ENCODE measurements at places on chromosomes 2 and 18.

GRCh38 chr2:8761529-8762164 is 75.8 kb downstream of the KIDINS220 start:
- H3K4me1 ChIP-seq, result no peaks in the 10 kb centered on the region
- no peaks in the 10 kb centered on the region for H3K27me3 ChIP-seq
- no peak overlapping the region for H3K4me3 ChIP-seq
- no peak for DNase-seq

DNA sequence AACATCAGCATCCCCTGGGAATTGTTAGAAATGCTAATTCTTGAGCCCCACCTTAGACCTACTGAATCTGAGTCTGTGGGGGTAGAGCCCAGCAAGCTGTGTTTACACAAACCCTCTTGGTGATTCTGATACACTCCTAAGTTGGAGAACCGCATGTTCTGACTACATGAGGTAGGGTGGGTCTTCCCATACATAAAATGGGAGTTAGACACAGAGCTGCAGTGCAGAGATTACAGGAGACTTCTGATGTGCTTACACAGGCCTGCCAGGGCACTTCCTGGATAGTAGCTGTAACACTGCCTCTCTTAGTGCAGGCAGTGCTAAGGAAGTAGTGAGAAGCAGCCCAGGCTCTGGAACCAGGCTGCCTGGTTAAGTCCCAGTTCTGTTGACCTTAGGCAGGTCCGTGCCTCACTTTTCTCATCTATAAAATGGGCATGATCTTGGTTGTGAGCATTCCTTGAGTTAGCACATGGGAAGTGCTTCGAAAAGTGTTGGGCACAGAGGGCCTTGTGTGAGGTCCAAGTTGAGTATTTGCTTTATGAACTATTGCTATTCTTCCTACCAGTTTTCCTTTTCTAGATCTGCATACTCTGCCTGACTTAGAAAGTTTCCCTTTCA is 67.3 kb downstream of the GLI2 start:
- H3K27me3 ChIP-seq, result no peaks in the 10 kb centered on the region
- peaks cover 23% of the 10 kb centered on the region for H3K4me1 ChIP-seq
- peaks cover 2% of the 10 kb centered on the region for H3K36me3 ChIP-seq
- H3K4me3 ChIP-seq, result no peak overlapping the region

DNA sequence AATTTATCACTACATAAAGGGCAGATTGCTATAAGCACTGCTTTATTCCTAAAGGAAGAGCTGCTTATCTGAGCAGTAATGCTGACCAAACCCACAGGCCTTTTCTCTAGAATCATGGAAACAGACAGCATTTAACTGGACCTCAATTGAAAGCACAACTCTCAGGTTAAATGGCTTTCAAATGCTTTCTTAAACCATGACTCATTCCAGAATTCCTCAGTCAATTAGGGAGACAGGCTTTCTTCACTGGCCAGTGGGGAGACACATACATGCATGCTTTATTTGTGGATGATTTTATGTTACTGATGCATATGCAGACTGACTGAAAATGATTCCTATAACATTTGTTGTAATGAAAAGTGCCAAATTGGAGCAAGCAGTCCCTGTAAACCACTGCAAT is 114.6 kb downstream of the ACVR1 start:
- H3K4me1 ChIP-seq, result peaks cover 3% of the 10 kb centered on the region
- no peak overlapping the region for H3K27ac ChIP-seq
- no peaks in the 10 kb centered on the region for H3K27me3 ChIP-seq
- no peak overlapping the region for H3K4me3 ChIP-seq
- DNase-seq, result no peak

DNA sequence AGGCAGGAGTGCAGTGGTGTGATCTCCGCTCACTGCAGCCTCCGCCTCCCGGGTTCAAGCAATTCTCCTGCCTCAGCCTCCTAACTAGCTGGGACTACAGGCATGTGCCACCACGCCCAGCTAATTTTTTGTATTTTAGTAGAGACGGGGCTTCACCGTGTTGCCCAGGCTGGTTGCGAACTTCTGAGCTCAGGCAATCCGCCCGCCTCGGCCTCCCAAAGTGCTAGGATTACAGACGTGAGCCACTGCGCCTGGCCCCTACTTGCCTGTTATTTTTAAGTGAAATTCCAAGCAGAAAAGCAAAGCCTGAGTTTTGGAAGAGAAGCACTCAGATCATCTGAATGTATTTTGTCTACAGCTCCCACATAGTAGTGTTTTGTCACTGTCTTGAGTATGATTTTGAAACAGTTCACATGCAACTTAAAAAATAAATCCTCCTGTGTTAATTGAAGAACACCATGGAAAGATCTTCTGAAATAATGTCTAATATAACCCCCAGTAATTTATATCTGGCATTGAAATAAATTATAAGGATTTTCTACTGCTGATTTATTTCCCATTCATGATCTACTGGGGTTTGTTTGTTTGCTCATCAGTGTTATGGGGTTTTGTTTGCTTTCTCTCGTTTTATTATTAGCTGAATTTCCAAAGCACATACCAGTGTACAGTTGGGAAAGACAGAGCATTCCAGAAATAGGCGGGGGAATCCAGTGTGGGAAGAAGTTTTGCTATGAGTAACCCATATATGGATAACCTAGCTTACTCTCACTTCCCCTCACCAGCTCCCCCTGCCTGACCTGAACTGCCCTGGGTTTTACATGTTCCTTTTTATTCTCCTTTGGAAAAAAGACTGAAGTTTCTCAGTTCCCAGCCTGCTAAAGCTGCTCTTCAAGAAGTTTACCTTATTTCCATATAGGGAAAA is 80.1 kb upstream of the MAP3K20 start:
- no peak overlapping the region for H3K4me3 ChIP-seq
- no peaks in the 10 kb centered on the region for H3K27me3 ChIP-seq
- DNase-seq, result no peak
- no peaks in the 10 kb centered on the region for H3K4me1 ChIP-seq
- no peaks in the 10 kb centered on the region for H3K36me3 ChIP-seq
- no peak overlapping the region for H3K27ac ChIP-seq

GRCh38 chr18:66560094-66560493 is 43.8 kb downstream of the CDH19 start:
- no peaks in the 10 kb centered on the region for H3K36me3 ChIP-seq
- no peak overlapping the region for H3K27ac ChIP-seq
- no peaks in the 10 kb centered on the region for H3K27me3 ChIP-seq
- H3K4me3 ChIP-seq, result no peak overlapping the region
- no peak for DNase-seq

DNA sequence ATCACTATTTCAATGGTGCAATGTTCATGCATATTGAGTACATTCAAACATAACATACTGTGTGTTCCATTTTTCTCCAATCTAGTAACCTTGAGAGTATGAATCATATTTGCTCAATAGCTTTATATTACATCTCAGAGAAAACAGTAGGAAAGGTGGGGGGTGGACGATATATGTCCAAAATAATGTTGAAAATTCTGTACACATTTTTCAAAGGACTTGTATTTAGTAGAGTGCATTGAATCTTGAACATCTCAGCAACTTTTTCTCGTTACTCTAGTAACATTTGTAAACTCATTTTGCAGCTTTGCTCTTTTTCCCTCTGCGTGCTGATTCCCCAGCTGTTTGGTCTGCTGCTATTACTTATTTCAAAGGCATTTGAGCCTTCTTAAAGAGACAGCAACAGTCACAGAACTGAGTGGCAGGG is 1487.0 kb downstream of the LRP1B start:
- DNase-seq, result no peak
- H3K27ac ChIP-seq, result no peak overlapping the region
- H3K4me1 ChIP-seq, result no peaks in the 10 kb centered on the region
- H3K4me3 ChIP-seq, result no peak overlapping the region

Data from H1 (cell line).